ENCODE measurements at places on chromosomes 5 and 9.

- peak; percentile 66 for DNase-seq
Measured at GRCh38 chr9:34463098-34463900, 4.7 kb downstream of the DNAI1 start.

DNA sequence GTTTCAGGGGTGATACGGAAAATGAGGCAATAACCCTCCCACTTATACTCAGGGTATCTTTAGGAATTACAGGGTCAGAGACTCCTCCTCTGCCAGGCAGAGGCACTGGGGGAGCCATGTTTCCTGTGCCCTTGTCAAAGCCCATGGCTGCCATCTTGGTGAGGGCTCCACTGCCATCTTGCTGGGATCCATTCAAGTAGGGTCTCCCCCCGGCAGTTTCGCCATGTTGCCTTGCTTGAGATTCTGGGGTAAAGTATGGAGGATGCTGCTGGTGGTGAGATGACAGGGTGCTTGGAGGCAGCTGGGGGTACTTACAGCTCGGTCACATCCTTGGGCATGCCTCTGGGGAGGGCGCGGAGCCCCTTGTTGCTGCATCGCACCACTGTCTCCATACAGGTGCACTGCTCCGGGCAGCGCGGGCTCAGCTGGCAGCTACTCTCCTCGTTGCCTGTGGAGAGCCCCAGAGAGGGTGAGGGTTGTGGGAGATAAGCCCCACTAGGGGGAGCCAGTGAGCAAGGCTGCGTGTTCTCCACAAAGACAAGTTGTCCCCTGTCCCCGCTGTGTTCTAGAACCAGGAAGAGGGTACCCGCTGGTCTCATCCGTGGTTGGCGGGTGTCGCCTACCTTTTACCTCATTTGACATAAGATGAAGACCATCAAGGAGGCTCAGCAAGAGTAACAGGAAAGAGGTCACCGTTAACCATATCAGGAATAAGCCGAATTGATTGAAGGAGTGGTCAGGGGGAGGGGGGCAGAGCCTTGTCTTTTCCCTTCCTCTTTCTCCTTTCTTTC lies 169.0 kb upstream of the PANK3 start:
- DNase-seq, result peak; percentile 36

GRCh38 chr5:132419502-132420468 lies 50.3 kb downstream of the SLC22A5 start:
- DNase-seq, result peak; percentile 89

GRCh38 chr5:1130218-1130946 lies 18.5 kb upstream of the SLC12A7 start:
- no peak for DNase-seq

- no peak for DNase-seq
Measured at GRCh38 chr5:53556001-53556400, 4.4 kb upstream of the NDUFS4 start.

GRCh38 chr5:45355189-45355992 lies 340.8 kb downstream of the HCN1 start:
- DNase-seq, result no peak

DNA sequence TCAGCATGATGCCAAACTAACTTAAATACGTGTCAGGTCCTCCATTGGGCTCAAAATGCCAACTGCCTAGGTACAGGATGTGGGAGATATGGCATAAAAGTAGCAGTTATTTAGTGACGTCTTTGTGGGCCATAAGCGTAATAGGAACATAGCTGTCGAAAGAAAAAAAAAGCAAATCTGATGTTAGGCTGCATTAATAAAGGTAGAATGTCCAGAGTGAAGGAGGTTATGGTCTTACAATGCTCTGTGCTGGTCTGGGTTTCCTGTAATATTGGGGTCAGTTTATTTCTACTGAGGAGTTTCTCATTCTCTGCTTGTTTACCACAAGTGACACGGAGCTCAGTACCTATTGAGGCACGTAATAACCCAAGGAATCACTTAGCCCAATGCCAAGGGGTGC lies 33.4 kb upstream of the SYNPO start:
- no peak for DNase-seq

- DNase-seq, result no peak
Measured at GRCh38 chr5:8923526-8923925, 622.3 kb downstream of the SEMA5A start.

GRCh38 chr5:167593329-167594060 lies 698.0 kb upstream of the WWC1 start:
- no peak for DNase-seq

DNA sequence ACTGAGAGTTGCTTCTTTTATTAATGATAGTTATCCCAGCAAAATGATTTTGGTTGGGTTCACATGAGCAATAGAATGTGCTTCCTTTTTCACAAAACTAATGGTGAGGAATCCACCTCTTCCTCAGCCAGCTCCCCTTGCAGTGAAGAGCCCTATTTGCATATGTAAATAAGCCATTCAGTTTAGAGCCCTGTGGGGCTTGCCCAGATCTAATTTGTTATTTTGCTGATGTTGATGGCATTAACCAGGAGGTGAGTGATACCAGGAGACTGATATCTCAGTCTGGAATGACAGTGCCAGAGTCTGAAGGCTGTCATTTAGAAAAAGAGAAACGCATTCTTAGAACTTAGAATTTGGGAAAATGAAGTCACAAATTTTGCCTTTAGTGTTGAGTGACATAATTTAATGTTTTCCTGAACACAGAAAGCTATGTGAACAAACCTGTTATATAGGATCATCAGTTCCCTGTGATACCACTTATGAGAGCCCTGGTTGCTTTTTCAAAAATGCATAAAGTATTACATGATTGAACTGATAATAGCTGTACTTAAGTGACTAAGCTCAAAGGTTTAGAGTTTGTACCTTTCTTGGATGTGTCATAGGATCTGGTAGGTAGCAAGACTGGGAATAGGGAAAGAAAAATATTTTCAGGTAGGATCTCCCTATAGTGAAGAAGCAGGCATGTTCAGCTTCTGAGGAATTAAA lies 271.6 kb downstream of the MAST4 start:
- no peak for DNase-seq

GRCh38 chr9:128205296-128205944 lies 2.2 kb downstream of the DNM1 start:
- DNase-seq, result no peak

DNA sequence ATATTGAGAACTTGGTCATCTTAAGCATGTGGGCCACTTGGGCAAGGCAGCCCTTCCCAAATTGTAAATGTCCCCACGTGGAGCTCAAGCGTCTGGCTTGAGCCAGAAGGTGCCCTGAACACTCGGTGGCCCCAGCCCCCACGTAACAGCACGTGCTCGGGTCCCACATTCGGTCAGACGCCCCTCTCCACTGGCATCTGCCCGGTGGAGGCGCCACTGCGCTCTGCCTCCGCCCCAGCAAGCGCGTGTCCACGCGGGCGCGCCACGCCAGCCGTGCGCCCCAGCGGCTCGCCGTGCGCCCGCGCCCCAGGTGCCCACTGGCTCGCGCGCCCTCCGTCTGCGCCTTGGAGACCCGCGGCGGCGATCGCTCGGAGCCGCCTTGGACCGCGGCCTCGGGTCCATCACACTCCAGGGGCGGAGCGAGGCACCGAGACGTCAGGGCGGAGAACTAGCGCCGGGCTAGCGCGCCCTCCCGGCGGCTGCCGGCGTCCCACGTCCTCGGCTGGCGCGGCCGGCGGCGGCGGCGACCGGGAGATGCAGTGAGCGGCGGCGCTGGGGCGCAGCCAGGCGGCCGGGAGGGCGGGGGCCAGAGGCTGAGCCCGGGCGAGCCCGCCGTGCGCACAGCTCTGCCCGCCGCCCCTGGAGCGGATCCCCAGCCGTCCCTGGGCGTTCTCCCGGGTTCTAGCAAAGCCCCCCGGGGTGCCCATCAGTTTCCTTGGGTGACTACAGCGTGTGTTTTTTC lies at the start of gene PALM2AKAP2:
Gene PALM2AKAP2 (plus strand): TSS at position 488 of the 742 bp plus-strand sequence. CDS start 291 bp downstream, outside the sequence.
- DNase-seq, result peak; percentile 78

DNA sequence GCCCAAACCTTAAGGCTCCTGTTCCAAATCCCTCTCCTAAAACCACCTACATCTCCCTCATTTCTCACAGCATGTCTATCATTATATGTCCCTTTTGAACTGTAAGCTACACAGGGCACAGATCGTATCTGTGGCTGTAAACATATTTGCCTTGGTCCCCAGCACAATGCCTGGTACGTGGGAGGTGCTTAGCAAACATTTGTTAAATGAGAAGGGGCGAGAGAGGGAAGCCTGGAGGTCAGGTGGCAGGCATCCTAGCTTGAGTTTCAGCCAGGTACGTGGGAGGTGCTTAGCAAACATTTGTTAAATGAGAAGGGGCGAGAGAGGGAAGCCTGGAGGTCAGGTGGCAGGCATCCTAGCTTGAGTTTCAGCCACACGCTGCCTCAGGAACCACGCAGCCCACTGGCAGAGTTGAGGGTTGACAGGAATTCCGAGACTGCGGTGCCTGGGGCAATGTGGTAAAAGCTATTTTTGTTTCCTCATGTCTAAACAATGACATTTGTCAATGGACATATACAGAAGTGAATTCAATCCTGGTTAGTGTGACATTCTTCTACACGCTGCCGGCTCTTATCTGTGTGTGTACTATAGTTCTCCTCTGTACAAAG lies 113.6 kb downstream of the EFNA5 start:
- peak; percentile 26 for DNase-seq

GRCh38 chr5:6914347-6914746 lies 201.1 kb downstream of the TENT4A start:
- no peak for DNase-seq

GRCh38 chr5:42874621-42875198 lies 63.0 kb upstream of the SELENOP start:
- DNase-seq, result no peak

GRCh38 chr9:72946821-72947220 lies 6.0 kb downstream of the ALDH1A1 start:
- no peak for DNase-seq

GRCh38 chr5:6674421-6674820 lies 38.8 kb upstream of the TENT4A start:
- no peak for DNase-seq

GRCh38 chr5:14266171-14266570 lies 123.0 kb downstream of the TRIO start:
- no peak for DNase-seq

GRCh38 chr5:154795235-154795596 lies 40.0 kb downstream of the LARP1 start:
- DNase-seq, result no peak

DNA sequence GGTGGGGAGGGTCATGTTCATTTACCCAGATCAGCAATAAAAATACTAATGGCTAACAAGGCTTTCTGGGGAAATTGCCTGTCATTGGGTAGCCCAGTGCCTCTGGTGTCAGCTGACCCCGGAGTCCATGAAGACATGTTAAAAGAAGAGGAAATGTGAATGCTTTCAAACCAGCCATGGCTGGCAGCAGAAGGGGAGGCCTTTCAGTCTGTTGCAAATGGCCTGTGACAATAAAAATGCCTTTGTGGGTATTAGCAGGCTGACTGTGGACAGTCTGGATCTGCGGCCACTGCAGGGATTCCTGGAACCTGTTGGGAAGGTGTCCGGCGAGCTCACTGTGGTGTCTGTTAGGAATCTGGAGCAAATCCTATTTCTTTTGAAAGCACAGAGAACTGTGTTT lies 7.5 kb downstream of the ABL1 start:
- no peak for DNase-seq

DNA sequence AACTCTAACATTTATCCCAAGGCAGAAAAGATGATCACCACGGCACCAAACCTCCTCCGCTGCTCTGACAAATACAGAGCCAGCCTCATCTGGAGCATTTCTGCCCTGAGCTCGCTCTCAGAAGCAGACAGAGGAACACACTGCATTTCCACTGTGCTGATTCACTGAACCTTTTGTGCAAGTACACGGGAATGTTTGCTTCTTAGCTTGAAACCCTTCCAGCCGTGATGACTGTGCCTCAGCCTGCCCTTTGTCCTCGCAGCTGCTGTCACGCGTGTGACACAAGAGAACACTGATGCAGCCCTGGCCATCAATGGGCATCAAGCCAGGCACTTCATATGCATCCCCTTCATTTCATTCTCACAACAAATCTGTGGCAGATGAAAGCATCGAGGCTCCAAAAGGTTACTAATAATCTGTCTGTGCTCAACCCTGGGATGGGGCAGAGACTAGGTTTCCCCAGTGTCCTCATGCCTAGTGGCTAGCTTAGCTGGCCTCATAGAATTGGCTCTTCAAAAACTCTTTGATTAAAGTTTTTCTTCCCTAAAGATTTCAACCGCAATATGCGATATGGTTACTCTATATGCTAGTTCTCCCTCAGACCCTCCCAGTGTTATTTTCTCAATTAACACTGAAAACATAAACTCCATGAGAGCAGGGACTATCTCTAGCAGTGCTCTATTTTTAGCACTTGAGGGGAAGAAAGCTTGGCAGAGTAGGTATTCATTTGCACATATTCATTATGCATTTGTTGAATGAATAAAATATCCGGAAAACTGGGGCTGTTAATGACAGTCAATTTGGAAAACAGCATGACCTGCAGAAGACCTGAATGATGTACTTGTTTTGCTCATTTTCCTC lies 7.3 kb downstream of the CDC14B start:
- DNase-seq, result peak; percentile 19

- DNase-seq, result peak; percentile 30
Measured at GRCh38 chr5:66987949-66988838, 208.4 kb downstream of the CD180 start.

DNA sequence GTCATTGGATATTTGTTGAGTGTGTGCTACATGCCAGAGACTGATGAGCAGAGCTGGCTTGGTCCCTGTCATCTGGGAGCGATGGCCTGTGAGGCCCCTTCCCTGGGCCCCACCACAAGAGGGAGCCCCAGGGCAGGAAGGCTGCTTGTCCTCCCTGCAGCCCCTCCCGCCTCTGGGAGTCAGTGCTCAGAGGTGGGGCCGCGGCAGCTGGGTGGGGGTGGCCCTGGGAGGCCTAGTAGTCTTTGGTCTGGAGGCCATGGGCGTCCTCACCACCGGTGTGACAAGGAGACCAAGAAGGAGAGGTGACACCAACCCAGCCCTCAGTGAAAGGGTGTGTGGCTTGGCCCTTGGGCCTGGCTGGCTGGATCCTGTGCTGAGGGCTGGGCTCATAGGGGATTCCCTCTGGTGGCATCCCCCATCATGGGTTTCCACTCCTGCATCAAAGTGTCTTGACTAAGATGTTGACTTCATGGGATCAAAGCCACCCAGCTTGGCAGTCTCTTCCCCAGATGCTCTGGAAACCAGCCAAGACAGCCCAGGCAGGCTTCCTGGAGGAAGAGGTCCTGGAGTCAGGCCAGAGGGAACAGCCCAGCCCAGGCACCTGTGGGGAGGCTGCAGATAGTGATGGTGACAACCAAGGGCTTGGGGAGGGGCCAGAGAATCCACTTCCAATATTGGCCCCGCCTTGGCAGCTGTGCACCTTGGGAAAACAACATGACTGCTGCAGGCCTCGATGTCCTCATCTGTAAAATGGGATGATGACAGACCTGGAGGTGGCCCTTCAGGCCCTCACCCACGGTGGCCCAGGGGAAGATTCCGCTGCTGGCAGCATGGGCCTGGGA lies 166.7 kb downstream of the GAPVD1 start:
- peak; percentile 51 for DNase-seq

Data from urothelium cell line (cell line).